ENCODE measurements at places on chromosomes 16 and 17.

GRCh38 chr17:79749156-79749815 is 18.5 kb downstream of the ENPP7 start:
- no peak for DNase-seq

- DNase-seq: no peak
Measured at GRCh38 chr16:74078511-74079231, 217.9 kb upstream of the PSMD7 start.

DNA sequence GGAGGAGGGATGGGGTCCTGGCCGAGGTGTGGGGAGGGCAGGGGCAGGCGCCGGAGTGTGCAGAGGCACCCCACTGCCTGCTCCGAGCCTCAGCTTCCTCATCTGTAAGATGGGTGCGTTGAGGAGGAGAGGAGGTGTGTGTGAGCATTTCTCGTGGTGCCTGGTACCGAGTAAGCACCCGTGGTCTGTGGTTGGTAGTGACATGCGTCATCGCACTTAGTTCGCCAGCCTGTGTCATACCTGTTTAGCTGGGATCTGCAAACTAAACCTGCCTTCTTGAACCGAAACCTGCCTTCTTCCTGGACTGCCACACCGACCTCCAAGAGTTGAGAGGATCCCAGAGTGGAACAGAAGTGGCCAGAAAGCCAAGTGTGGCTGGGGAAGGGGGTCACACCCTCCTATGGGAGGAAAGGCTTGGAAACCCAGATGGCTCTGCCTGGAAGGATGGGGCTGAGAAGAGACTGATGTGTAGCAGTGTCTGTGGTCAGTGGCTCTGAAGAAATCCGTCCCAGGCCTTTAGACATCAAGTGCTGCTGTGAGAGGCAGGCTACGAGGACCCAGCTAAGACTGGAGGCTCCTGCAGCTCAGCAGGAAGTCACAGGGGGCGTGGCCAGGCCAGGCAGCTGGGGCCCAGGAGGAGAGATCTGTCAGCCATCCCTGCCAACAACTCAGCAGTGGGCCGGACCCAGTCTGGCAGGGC is 162.6 kb upstream of the PLCG2 start:
- peak; percentile 50 for DNase-seq

DNA sequence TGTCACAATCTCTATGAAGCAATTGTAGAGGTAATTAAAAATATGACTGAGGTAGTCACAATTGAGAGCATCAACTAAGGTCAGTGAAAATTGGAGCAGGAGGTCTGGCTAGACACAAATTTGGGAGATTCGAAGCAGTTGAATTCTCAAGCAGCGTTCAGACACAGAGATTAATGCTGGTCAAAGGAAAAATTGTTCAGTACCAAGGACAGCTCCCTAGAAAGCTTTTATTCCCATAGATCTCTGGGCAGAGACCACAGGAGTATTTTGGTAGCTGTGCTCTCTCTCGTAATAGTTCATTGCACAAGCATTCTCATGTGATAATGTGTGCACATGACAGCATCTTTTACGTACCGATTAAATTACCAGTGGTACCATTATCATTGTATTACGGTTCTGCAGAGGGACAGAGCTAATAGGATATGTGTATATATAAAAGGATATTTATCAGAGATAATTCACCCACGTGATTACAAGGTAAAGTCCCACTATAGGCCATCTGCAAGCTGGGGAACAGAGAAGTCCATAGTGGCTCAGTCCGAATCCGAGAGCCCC is 387.5 kb upstream of the HSBP1 start:
- DNase-seq: no peak

DNA sequence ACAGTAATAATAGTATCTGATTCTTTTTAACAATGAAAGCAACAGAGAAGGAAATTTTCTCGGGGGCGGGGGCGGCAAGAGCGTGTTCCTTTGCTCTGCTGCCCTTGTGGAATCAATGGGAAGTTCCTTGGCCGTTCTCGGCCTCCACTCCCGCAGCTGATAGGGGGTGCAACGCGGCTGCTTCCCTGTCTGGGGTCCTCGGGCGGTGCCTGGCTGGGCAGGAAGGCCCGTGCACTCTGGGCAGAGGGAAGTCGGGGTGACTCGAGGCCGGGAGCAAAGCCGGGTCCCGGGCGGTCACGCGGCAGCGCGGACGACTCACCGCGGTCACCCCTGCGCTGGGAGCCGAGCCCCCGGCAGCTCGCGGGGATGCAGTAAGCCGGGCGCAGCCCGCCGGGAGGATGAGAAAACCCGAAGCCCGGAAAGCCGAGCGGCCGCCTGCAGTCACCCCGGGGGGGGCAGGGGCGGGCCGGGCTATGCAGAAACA is 2.5 kb downstream of the TUBB3 start:
- no peak for DNase-seq

GRCh38 chr17:60351012-60351695 is 40.8 kb downstream of the USP32 start:
- no peak for DNase-seq

DNA sequence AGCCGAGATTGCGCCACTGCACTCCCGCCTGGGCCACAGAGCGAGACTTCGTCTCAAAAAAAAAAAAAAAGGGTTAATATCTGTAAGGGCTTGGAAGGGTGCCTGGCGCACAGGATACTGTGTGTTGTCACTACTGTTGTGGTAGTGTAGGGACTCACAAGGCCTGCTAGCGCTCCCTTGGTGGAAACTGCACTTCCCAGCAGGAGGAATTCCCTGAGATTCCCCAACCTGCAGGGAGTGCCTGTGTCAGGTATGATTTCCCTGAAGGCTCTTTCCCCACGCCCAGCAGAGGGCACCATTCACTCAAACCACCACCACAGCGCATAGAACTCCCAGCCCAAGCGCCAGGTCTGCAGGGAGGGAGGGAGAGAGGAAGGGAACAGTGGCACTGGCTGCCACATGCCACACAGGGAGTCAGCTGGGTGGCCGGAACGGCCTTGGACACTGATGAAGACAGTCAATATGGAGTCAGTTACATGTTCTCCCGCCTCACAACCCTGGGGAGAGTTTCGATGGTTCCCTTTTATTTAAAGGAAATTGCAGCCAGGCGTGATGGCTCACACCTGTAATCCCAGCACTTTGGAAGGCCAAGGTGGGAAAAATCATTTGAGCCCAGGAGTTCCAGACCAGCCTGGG is 32.7 kb upstream of the CDH1 start:
- DNase-seq: peak; percentile 23

DNA sequence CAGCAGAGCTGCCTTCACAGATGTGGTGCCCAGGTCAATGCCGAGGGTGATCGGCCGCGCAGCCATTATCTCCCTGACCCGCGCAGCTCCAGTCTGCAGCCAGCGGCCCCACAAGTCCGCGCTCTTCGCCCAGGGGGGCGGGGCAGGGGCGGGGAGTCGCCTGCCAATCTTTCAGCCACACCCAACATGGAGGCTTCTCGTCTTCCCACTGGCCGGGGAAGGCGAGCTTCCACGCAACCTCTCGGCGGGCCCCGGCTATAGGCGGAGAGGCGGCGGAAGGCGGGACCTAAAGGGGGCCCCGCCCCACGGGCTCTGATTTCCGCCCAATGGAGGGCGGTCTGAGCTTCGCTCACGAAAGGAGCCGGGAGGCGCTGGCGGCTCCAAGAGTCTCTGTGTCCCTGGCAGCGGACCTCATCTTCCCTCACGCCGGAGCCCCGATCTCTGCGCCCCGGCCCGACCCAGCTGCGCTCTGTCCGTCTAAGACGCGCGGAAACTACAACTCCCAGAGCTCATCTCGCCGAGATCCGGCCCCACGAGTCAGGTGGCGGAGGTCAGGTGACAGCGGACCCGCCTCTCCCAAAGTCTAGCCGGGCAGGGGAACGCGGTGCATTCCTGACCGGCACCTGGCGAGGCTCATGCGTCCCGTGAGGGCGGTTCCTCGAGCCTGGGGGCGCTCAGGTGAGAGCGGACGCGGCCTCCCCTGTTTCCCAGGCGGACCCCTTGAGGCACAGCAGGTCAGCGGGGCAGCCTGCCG is at the start of the genes CTNS and SHPK:
CTNS (plus strand) TSS at position 607 of the 754 bp plus-strand sequence. CDS start 3,447 bp downstream, outside the sequence.
SHPK (minus strand) TSS at position 97 of the 754 bp plus-strand sequence; CDS start at position 66, 31 bp downstream.
- peak; percentile 88 for DNase-seq

- no peak for DNase-seq
Measured at GRCh38 chr16:83992624-83993023, 24.6 kb downstream of the NECAB2 start.

DNA sequence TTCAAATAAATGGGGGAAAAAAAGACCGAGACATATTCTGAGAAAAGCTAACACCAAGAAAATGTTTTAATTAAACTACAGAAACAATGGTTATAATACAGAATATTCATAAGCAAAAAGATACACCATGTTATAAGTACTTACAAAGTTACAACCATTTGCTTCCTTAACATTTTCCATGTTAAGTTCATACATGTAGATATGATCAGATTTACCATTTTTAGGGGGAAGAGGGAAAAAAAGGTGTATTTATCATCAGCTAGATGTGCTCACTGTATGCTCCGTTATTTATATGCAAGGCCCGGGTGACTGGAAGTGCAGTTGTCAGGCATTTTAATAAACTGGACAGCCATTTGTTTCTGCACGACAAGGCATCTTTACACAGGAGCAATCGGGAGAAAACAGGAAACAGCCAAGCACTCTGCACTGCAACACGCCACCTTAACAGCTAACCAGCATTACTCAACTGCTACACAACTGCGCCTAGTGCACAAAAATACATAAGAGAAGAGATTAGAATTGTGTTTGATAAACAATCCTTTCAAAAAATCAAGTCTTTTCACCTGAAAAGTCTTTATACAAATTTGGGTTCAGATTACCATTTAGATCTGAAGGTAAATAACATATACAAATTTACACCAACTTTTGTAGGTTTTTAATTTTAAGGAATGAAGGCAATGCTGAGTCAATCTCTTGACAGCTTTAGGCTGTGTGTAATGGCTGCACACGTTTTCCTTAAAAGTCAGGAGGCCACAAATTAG is 2.9 kb downstream of the SRSF2 start:
- DNase-seq: no peak

- DNase-seq: no peak
Measured at GRCh38 chr16:85523602-85524364, 89.3 kb upstream of the GSE1 start.

GRCh38 chr17:8360751-8361150 is 15.8 kb downstream of the KRABD2 start:
- no peak for DNase-seq

- DNase-seq: no peak
Measured at GRCh38 chr16:50204453-50205108, 51.5 kb downstream of the TENT4B start.

- no peak for DNase-seq
Measured at GRCh38 chr17:1577583-1578013, 15.0 kb upstream of the PITPNA start.

- no peak for DNase-seq
Measured at GRCh38 chr17:74682028-74682427, 30.7 kb downstream of the CD300LF start.

DNA sequence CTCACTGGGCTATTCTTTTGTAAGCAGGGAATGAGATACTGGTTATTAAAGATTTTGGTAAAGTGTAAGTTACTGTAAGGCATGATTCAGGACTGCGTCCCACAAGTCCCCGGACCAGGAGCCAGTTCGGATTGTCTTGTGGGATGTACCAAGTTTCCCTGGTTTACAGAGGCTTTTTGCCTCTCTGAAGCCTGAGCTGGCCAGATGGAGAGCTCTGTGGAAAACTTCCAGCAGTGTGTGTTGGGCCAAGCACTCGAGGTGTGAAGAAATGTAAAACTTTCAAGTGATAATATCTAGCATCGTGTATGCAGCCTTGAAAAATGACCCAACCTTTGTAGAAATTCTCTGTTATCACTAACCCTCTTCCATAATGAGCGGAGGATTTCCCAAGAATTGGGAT is 2.4 kb downstream of the EPN2 start:
- no peak for DNase-seq

DNA sequence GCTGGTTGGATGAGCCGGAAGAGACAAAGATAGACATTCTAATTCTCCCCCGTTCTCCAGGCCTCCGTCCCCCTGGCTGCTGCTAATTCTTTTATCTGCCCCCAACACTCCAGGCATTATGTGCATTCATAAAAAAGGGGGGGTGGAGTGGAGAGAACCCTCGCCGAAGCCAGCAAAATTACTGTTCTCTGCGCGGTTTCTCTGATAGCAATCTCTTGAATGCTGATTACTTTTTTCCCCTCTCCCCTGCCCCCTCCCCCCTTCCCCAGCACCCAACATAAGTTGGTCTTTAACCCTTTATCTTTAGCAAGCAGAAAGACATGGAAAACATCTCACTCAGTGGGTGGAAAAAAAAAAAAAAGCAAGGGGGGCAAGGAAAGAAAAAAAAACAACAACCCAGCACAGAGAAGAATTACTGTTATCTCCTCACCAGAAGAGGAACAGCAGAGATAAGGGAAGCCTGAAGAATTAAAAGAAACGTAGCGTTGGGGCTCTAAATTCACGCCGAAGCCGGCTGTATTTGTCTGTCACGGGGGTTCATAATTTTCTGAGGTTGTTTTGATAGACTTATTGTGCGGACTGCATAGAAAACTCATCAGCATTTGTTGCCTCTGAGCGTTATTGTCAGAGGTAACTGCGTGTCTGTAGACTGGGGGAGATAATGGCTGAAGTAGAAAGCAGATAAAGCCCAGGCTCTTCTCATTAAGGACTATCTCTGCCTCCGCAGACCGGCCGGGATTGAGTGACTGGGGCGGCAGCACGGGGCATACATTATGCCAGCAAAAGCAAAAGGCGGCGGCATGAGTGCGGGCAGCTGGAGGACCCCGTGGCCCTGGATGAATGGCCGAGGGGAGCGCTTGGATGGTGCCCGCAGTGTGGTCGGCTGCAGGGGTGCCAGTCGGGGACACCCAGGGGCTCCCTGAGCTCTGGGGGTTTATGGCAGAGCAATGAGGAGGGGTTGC is 126.9 kb downstream of the MRM1 start:
- DNase-seq: no peak

DNA sequence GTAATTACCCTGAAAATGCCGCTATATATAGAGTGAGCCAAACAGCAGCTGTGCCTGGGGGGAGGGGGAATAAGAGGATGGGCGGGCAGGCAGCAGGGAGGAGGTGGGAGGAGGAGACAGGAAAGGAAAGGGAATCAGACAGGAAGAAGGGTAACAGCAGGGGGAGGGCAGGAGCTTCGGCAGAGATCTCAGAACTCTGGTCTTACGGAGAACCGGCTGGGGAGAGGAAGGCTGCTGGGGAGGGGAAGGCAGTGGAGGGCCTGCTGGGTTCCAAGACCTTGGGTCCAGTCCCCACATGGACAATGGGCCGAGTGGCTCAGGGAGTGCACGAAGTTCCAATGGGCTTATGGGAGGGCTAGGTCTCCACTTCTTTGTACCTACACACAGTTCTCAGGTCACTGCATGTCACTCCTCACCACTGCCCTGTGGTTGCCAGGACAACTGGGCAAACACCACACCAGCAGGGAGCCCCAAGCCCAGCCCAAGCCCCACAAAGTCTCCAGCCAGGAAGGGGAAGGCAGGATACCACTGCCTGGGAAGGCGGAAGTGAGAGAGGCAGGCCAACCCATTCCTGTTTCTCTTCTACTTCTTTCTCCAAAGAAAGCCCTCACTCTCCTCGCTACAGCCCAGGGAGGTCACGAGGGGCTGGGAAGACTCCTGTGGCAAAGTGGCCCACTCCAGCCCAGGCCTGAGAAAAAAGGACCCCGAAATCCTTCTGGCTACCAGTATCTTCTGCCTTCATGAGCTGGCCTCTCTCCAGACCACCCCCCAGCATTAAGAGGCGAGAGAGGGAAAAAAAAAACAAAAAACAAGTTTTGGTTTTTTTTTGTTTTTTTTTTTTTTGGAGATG is 25.3 kb downstream of the G6PC3 start:
- DNase-seq: no peak

- DNase-seq: no peak
Measured at GRCh38 chr16:12992066-12992465, 90.7 kb downstream of the SHISA9 start.
